ENCODE measurements at places on chromosomes 3 and 15.

GRCh38 chr15:55990516-55990915 is 2.9 kb downstream of the NEDD4 start:
- no peak for DNase-seq

- no peak for DNase-seq
These were observed 74.0 kb upstream of the CNTN4 start for GRCh38 chr3:2024713-2025112.

GRCh38 chr3:175526609-175527280 is 667.6 kb downstream of the NAALADL2 start:
- DNase-seq, result no peak

DNA sequence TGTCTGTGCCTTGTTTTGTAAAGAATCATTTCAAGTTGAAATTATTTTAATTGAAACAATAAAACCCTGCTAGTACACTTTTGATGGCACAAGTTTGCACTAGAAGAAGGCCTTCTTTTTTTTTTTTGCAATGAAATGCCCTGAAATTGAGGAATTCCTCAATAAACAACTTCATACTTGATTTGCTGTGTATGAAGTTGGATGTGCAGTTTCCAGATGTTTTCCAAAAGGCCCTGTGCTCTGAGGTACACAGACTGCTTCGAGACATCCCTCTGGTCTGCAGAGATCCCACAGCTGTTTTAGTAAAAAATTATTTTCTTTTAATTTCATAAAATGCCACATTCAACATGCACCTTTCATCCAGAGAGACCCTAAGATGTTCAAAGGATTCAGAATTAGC is 48.9 kb downstream of the HES1 start:
- no peak for DNase-seq

GRCh38 chr3:179301645-179302044 is 21.2 kb upstream of the ZNF639 start:
- no peak for DNase-seq

GRCh38 chr3:195036574-195036973 is 234.4 kb downstream of the XXYLT1 start:
- DNase-seq, result no peak

- DNase-seq, result peak; percentile 26
These were observed 53.8 kb downstream of the SST start for GRCh38 chr3:187616307-187616972.

- DNase-seq, result no peak
These were observed 246.8 kb downstream of the NR1D2 start for GRCh38 chr3:24191801-24192403.

DNA sequence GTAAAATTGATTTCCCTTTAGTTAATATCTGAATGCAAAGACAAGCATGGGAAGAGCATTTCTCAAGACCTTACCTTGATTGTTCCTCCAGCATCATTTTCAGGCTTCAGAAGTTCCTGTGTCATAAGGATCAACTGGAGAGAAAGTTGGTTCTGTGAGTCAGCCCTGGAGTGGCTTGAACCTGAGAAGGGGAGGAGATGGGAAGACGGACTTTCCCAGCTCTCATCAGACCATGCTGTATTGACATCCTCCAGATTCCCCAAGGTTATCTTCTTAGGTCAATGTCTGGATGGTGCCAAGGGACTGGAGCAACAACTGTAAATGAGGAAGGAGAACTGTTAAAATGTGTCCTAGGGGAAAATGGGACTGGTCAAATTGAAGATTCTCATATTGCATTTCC is 21.0 kb downstream of the RPSA start:
- no peak for DNase-seq
